ENCODE measurements at places on chromosomes 4 and X. TPM values are rescaled to one million over a fixed set of nuclear protein-coding genes. Genes with fewer than 3 reads are reported as not detected.
A peak's percentile ranks its signal among the peaks of the same experiment; 100 is the strongest.

GRCh38 chrX:123013141-123013540, 170.9 kb upstream of the GRIA3 start:
- H3K36me3 ChIP-seq, result no peaks in the 10 kb centered on the region
- H3K27me3 ChIP-seq, result no peaks in the 10 kb centered on the region
- no peak overlapping the region for H3K27ac ChIP-seq

GRCh38 chr4:171812665-171813525, at the start of gene GALNTL6:
GALNTL6 (plus strand) TSS chr4:171813404.
- peak within 1 kb of the TSS; percentile 50 for H3K27ac ChIP-seq
- peak; percentile 68 for DNase-seq
- H3K27me3 ChIP-seq, result peaks cover 50% of the 10 kb centered on the region
- no peaks in the 10 kb centered on the region for H3K36me3 ChIP-seq

DNA sequence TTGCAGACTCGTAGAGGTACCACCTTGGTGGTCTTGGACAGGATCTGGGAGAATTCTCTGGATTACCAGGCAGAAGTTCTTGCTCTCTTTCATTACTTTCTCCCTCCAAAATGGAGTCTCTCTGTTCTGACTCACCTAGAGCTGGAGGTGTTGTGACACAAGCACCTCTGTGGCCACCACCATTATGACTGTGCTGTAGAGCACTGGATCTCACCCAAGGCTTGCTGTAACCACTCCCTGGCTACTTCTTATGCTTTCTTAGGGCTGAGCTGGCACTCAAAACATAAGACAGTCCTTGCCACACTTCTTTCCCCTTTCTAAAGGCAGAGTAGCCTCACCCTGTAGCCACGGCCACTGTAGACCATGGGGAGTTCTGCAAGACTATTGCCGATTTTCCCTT, 296.6 kb upstream of the DIPK2B start:
- H3K27me3 ChIP-seq, result no peaks in the 10 kb centered on the region
- no peak overlapping the region for H3K4me3 ChIP-seq
- H3K36me3 ChIP-seq, result peaks cover 3% of the 10 kb centered on the region
- DNase-seq, result no peak
- no peak overlapping the region for H3K27ac ChIP-seq
- H3K4me1 ChIP-seq, result no peaks in the 10 kb centered on the region

Gene RAP1GDS1
- total RNA-seq, result 24.8 TPM

GRCh38 chrX:109848461-109849050, 115.5 kb upstream of the ACSL4 start:
- peaks cover 45% of the 10 kb centered on the region for H3K4me1 ChIP-seq
- H3K36me3 ChIP-seq, result no peaks in the 10 kb centered on the region
- no peaks in the 10 kb centered on the region for H3K27me3 ChIP-seq
- H3K27ac ChIP-seq, result peak overlapping the region; percentile 4
- no peak for DNase-seq
- peak overlapping the region; percentile 29 for H3K4me3 ChIP-seq

DNA sequence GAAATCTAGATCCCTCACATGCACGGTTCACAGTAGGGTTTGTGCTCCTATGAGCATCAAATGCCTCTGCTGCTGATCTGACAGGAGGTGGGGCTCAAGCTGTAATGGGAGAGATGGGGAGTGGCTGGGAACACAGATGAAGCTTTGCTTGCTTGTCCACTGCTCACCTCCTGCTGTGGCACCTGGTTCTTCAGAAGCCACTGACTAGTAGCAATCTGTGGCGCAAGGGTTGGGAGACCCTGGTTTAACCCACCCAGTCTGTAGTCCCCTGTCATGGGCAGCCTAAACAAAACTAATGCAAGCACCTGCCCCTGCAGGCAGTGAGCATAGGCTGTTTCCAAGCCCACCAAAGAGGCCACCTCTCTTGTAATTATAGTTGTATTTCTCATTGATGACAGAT, 116.6 kb downstream of the SHOX start:
- H3K4me3 ChIP-seq, result no peak overlapping the region
- peaks cover 7% of the 10 kb centered on the region for H3K27me3 ChIP-seq
- no peak for DNase-seq
- no peaks in the 10 kb centered on the region for H3K4me1 ChIP-seq
- H3K36me3 ChIP-seq, result no peaks in the 10 kb centered on the region

- H3K27me3 ChIP-seq, result no peaks in the 10 kb centered on the region
- no peak for DNase-seq
Measured at GRCh38 chr4:84948056-84948455, 18.4 kb downstream of the WDFY3 start.

DNA sequence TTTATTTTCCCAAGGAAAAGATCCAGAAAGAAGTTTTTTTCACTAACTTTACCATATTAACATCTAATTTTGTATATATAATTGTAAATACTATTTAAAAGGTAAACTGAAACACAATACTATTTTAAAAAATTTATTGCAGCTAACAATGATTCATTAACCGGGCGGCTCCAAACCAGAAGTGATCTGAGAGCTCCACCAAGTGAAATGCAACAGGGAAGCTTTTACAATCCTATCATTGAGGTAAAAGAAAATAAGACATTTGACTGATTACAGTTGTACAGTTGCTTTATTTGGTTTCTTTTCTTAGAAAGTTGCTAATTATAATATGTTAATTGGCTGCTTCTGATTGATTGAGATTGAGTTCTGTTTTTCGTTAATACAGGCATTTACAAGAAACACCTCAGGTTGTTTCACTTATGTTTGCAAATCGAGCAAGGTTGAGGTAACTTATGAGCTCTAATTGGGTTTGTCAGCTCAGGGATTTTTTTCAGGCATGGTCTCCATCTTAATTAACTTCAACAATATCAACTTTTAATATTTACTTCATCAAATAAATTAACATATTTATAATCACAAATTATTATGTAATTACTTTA, 220.2 kb upstream of the UGT8 start:
- no peak overlapping the region for H3K27ac ChIP-seq
- H3K4me1 ChIP-seq, result no peaks in the 10 kb centered on the region
- H3K27me3 ChIP-seq, result no peaks in the 10 kb centered on the region
- DNase-seq, result no peak
- H3K4me3 ChIP-seq, result no peak overlapping the region

- no peak overlapping the region for H3K4me3 ChIP-seq
- H3K4me1 ChIP-seq, result no peaks in the 10 kb centered on the region
- no peaks in the 10 kb centered on the region for H3K27me3 ChIP-seq
- peaks cover 12% of the 10 kb centered on the region for H3K36me3 ChIP-seq
Measured at GRCh38 chr4:84750260-84750959, 167.5 kb downstream of the CDS1 start.

Gene GLRB
- total RNA-seq, result 5.2 TPM

Gene FAM50A
- 63.8 TPM for total RNA-seq

All from type B pancreatic cell (in vitro differentiated cells).